ENCODE measurements at places on chromosomes 7 and 10.

DNA sequence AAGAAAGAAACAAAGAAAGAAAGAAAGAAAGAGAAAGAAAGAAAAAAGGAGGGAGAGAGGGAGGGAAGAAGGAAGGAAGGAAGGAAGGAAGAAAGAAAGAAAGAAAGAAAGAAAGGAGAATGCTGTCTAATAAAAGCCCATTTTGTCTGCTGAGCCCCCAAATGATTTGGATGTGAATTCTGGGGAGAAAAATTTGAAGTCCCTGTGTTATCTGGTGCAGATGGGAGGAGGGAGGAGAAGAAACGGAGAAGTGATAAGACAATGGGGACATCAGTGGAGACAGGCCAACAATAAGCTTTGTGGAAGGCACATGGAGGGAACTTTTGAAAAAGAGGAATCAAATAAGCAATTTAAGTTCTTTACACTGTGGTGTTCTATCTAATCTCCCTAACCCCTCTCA is 24.6 kb upstream of the TMEM273 start:
- no peak for DNase-seq

DNA sequence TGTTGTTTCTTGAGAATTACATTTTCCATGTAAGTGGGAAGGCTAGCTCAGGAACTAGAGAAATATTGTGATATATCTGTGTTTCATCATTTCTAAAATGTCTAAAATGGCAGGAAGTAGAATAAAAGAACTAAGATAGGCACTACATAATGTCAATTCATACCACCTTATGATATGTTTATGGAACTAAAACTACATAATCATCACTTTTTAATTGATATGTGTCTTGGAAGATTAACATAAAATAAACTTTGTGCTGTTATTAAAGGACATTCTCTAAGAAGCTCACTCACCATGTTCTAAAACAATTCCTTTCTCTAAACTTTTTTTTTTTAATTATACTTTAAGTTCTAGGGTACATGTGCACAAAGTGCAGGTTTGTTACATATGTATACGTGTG is 83.5 kb upstream of the TAS2R16 start:
- DNase-seq, result no peak

DNA sequence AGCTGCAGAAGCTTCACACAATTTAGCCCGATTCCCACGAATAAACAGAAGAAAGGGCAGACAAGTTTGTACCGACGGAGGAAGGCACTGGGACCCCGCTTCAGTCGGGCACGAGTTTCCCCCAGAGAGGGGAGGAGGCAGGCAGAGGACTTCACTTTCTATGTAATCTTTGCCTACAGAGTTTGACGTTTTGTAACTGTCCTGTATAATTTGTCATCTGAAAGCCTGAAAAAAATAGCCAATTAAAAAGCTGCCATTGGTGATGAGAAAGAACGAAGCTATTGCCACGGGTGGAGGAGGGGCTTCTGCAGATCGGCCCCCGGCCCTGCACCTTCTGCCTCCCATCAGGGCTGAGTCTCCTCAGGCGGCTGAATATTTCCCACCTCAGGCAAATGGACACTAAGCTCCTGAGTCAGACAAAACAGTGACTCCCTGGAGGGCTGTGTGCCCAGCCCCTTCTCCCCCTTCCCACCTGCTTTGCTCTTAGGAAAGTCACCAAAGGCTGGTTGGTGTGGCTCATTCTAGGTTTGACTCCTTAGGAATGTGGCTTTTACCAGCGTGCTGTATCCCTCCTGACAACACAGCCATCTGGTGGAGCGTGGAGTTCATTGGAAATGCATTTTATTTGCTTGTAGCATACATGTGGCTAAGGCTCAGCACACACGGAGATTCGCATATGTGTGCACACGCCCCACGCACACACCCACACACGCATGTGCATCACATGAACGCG is 117.4 kb downstream of the VIPR2 start:
- DNase-seq, result no peak

DNA sequence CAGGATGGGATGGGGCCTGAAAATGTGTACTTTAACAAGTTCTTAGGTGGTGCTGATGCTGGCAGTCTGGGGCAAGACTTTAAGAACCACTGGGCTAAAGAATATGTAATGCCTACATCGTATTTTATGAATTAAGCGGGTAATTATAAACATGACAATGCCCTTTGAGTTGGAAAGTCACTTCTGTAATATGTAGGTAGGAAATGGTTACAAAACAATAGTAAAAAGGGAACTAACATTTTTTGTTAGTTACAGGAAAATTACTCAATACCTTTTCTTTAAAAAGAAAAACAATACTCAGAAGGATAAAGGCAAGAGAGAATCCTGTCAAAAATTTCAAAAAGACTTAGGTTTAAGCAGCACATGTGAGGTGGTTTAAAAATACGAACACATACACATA is 48.3 kb upstream of the STEAP4 start:
- DNase-seq, result no peak

All from epithelial cell of prostate (primary cell).